ENCODE measurements at places on chromosomes 4 and X.

- no peak for DNase-seq
Measured at GRCh38 chr4:152090543-152090942, 329.7 kb upstream of the GATB start.

- no peak for DNase-seq
Measured at GRCh38 chrX:67044029-67044653, 405.3 kb upstream of the EDA2R start.

DNA sequence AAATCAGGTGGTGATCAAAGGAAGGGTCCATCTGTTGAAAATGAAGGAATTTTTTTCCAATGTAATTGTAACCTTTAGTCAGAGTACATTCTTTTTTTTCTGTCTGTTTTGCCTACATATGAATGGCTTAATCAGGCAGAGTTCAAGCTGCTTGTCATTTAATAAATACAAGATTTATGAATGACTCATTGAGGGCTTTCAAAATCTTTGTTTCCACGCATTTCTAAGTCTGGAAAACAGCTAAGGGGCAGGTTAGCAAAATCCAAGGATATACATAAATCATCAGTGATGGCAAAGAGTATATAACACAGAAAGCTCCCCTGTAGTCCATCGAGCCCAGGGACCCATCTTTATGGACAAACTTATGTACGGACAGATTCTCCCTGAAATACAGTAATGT lies 1.8 kb downstream of the CA5B start:
- DNase-seq: no peak

- no peak for DNase-seq
Measured at GRCh38 chr4:78601013-78601412, 49.4 kb downstream of the ANXA3 start.

DNA sequence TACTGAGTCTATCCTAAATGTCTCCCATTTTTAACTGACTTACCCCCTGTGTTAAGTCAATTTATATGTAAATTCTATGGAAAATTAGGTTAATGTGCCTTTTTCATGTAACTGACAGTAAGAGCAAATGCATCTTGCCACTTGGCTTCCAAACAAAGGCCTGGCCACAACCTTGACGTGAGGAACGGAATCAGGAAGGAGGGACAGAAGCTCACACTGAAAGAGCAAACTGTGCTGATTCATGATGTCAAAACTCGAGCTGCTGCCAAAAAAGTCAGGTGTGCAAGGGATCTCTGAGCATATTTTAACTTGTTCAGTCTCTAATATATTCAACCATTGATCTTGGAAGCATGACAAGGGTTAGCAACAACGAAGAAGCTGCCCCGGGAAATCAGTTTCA lies 35.8 kb downstream of the GPM6A start:
- no peak for DNase-seq

DNA sequence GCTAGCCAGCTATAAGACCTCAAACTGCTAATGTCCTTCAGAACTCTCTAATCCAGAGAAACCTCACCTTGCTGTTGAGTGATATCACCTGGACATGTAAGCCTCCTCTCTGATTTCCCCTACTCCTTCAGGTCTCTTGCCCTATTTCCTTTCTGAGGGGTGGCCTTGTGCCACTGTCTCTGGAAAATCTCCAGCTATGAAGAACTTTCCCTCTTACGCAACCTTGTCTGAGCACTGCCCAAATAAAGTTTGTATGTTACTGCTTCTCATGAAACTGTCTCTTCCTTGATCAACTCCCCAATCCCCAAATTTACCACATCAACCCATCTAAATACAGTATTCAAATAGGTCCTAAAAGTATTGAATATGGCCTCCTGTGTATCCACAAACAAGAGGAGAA lies 53.5 kb upstream of the VEGFD start:
- DNase-seq: no peak

DNA sequence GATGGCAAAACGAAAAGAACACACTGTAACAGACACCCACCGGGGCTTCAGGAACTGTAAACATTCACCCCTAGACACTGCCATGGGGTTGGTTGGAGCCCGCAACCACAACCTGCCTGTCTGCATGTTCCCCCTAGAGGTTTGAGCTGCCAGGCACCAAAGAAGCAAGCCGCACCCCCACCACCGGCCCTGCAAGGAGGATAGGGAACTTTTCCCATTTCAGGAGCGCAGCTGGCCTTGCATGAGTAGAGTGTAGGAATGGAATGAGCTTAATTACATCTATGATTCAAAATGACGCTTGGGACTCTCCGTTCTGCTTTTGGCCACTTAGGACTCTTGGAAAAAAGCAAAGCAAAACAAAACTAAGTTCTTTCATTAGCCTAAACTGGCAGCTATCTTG lies 243.6 kb upstream of the CTSO start:
- DNase-seq: no peak

DNA sequence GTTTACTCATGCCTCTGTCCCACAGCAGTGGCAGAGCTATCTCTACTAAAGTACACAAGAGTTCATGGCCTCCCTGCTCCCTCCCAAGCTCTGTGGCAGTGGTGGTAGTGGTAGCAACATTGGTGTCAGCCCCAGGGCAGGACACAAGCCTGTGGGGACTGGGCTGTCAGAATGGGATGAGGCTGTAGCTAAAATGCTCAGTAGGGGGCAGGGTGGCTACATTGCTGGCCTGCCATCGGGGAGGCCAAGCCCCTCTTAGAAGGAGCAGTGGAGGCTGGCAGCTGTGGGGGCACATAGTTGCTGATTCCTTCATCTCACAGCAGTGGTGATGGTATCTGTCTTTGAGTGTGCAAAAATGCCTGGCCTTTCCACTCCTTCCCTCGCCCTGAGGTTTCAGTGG lies 461.7 kb downstream of the PCDH18 start:
- no peak for DNase-seq

GRCh38 chr4:116024954-116025708 lies 911.7 kb upstream of the NDST4 start:
- no peak for DNase-seq
